ENCODE measurements at places on chromosomes 16 and 17.
A peak's percentile ranks its signal among the peaks of the same experiment; 100 is the strongest.

GRCh38 chr16:83145297-83145696 is 518.5 kb downstream of the CDH13 start:
- no peak for DNase-seq

- DNase-seq: no peak
These were observed 14.1 kb downstream of the PKD1L3 start for GRCh38 chr16:71986131-71986530.

DNA sequence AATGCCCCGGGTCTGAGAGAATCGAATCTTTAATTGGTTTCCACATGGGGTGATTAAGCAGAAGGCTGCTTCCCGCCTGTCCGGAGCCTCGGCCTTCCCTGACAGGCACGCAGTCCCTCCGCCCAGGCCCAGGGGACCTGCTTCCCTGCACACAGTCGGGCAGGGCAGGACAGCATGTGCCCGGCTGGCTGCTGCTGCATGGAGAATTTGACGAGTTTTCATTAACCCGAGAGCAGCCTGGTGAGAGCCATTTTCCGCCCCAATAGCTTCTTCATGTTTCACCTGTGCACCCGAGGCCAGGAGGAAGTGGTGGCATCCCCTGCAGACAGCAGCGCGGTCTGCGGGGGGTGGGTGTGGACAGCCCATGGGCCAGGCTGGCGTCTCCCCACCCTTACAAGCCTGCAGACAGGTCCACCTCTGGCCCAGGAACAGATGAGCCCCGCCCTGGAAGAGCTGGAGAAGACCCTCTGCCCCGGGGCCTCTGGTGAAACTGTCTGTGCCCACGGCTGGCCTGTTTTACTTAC is 67.0 kb downstream of the KLHDC4 start:
- DNase-seq: no peak

DNA sequence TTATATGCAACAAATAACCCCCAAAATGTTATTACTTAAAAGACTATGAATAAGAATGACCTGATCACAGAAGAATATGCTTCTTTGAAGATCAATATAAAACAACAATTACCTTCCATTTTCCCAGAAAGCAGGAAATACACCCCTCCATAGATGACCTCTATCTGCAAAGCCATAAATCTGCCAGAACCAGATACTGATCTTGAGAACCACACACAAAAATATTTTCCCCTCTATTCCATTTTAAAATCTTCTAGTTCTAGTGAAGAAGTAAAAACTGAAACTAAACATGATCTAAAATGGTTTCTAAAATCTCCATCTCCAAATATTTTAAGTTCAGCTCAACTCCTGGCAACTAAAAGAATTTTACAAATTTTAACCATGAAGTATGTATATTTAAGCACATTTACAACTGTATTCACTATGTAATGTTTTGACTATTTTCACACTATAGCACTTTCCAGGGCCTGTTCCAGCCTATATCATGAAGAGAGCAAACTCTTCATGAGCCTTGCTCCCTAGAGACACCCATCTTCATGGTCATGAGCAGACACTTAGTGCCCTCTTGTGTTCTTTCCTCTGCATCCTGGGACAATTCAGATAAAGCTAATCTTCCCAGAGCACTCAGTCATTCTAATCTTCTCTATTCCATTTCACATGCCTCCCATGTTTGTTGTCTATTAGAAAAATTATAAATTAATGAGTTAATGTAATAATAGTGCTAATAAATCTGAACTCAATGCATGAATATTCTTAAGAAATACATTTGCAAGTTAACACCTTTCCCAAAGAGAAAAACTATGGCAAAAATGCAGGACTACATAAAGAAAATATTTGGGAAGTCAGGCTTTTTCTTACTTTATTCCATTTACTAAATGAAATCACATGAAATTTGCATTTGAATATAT is 87.0 kb downstream of the HELZ start:
- DNase-seq: no peak

- no peak for DNase-seq
These were observed 2.6 kb upstream of the ZNF768 start for GRCh38 chr16:30528799-30529457.

GRCh38 chr17:79575229-79575628 is 35.6 kb downstream of the RBFOX3 start:
- no peak for DNase-seq

DNA sequence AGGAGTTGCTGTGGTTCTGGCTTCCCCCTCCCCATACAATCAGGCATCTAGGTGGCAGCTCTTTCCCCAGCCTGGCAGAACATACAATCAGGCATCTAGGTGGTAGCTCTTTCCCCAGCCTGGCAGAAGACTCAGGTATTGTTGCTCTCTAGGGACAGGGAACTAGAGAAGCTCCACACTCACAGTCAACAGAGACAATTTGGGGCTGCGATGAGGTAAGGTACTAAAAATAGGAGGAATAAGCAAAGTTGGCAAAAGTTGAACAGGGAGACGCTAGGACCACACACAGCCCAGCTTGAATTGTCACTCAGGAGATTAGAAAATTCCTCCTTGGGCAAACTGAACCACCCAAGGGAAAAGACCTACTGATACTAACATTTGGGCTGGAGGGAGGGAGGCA is 315.5 kb upstream of the CDH5 start:
- no peak for DNase-seq

DNA sequence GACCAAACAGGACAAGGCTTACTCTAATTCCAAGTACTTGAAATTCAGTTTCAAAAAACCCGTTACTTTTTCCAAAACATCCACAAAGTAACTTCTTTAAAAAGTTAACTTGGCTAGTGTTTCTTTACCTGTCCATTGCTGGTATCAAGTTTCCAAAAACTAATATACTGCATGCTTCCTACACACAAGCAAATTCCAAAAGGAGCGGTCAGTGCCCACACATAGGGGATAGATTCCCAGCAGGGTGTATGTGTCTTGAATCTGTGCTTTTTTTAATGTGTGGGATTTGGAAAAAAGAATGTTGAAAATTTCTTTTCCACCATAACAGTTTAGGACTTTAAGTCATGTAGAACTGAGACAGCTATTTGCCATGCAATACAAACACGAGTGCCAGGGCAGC is 367.8 kb upstream of the SOX9 start:
- DNase-seq: no peak

GRCh38 chr17:47945080-47945479 is 3.7 kb downstream of the PNPO start:
- no peak for DNase-seq

GRCh38 chr17:79473876-79474440 is 136.9 kb downstream of the RBFOX3 start:
- DNase-seq: no peak

DNA sequence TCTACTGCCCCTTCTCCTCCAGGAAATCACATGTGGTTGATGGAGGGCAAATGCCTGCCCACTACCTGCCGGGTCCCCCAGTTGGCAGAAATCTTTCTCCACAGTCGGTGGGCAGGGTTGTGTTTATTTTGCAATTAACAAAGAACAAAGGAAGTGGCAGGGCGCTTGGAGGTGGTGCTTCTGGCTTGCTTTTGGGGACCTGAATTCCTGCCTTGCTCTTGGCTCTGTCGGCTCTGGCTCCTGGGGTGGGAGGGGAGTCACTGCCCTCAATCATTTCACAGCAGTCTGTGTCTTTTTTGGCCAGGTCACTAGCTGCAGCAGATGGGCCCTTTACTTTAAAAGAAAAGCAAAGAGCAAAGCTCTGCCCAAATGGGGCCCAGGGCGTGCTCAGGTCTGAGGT is 69.2 kb downstream of the C16orf78 start:
- no peak for DNase-seq

DNA sequence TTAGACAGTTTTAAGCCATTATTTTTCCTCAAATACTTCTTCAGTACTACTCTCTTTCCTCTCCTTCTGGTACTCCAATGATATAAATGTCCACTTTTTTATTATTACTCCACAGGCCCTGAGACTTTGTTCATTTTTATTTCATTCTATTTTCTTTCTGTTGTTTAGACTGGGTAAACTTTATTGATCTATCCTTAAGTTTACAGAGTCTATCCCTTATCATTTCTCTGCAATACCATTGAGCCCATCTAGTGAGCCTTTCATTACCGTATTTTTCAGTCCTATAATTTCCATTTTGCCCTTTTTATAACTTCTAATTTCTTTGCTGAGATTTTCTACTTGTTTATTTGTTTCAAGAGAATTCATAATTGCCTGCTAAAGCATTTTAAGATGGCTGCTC is 193.7 kb downstream of the TOX3 start:
- no peak for DNase-seq

- no peak for DNase-seq
These were observed 26.9 kb downstream of the IRX5 start for GRCh38 chr16:54957403-54958166.

DNA sequence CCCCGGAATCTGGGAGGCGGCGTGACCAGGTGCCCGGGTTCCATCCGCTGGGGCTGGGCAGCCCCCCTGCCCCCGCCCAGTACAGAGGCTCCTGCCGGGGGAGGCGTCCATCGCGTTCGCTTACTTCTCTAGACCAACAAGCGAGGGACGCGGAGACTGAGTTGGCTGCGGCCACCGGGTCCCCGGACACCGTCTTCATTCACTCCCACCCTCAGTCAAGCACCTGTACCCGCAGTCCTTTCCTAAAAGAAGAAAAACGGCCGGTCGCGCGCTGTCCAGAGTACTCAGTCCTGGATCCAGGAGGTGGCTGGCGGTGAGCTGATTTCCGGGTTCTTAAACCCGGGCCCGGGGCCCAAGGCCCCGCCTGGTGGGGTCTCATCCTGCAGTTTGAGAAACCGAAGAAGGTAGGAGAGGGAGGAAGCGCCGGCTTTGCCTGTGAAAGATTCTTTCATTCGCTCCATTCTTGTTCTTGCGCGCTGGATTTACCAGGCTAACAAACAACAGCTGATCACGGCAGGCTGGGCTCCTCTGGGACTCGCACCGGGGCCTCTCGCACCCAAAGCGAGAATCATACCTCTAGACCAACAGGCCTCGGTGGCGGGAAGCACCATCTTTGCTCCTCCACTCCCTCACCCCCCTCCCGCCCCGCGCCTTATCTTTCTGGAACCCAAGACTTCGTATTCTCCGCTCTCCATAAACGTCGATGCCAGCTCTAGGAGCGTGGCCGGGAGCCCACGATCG is 17.4 kb upstream of the OR1F1 start:
- DNase-seq: no peak

GRCh38 chr16:12613131-12613991 is 190.3 kb downstream of the CPPED1 start:
- no peak for DNase-seq

DNA sequence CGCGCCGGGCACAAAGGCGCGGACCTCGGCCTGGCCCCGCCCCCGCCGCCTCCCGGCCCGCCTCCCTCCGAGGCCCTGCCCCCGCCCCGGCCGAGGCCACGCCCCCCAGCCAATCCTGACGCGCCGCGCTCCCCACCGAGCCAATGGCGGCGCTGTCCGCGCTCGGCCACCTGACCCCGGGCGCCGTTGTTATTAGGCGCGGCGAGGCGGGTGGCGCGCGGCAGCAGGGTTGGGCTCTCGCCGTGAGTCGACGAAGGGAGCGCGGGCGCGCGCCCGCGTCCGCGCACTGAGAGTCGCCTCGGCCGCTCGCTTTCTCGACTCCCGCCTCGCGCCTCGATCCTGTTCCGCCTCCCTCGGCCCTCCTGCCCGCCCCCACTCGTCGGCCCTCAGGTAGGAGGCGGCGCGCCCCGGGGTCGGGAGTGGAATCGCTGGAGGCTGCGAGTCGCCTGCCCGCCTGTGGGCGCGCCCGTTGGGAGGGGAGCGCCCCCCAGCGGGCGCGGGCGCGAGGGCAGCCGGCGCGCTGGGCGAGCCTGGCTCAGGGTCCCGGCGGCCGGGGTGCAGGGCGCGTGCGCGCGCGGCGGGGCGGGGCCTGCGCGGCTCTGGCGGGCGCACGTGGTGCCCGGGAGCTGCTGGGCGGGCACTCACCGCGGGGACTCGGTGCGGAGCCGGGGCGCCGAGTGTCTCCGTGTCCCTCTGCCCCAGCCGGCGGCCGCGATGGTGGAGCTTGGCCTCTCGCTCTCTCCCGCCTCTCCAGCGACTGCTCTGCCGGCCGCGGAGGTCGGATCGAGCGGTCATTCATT is 405 bp upstream of the CBLN1 start:
- DNase-seq: no peak

DNA sequence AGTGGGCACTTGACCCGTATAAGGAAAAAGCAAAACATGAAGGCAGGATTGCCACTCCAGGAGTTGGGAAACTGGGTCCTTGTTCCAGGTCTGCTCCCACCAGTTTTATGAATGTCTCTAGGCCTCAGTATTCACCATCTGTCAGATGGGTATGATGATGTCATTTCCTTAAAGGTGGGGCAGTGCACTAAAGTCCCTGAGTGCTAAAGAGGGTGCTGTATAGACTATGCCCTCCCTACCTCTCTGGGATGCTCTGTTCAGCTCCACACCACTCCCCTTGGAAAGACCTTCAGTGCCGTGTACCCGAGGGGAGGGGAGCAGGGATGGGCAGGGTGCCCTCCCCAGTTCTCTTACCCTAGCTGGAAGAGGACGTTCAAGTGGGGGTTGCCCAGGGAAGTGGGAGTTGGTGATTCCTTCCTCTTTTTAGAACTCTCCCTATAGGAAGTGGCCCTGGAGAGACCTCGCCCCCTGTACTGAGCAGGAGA is 2.2 kb downstream of the LASP1 start:
- no peak for DNase-seq

GRCh38 chr16:67842509-67843342 is 606 bp downstream of the THAP11 start:
- DNase-seq: peak; percentile 67
